T-helper 22 cell (primary cell): ENCODE measurements at places on chromosomes 12 and 14.

- DNase-seq = peak; percentile 69
Measured at GRCh38 chr14:103528587-103529382, at the start of gene TRMT61A. Gene TRMT61A (plus strand): TSS chr14:103529196. CDS start chr14:103529979, 783 bp downstream.

GRCh38 chr14:106286697-106287290, 760.4 kb downstream of the TMEM121 start:
- DNase-seq = no peak

- no peak for DNase-seq
Measured at GRCh38 chr14:51182131-51182565, 57.9 kb upstream of the TMX1 start.

DNA sequence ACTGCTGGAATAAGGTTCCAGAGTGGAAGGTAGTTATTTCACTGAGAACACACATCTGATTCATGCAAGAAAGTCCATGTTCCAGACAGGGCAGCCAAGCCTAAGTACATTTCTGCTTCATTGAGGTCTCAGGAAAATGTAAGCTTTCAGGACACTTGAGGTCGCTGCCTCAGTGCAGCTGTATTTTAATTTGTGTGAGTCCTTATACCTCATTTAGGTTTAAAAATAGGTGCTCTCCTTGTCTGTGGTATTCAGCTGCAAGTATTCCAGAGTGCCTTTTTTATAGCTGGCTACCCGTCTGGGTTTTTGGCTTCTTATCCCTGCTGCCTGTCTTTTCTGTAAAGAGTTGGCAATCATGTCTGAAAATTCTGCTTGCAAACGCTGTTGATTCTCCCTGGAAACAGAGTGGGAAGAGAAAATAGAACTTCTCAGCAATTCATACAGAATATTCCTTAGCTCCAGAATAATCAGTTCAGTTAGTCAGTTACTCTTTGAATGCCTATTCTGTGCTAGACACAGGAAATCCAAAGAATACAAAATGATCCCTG, 45.3 kb upstream of the PLBD1 start:
- no peak for DNase-seq

DNA sequence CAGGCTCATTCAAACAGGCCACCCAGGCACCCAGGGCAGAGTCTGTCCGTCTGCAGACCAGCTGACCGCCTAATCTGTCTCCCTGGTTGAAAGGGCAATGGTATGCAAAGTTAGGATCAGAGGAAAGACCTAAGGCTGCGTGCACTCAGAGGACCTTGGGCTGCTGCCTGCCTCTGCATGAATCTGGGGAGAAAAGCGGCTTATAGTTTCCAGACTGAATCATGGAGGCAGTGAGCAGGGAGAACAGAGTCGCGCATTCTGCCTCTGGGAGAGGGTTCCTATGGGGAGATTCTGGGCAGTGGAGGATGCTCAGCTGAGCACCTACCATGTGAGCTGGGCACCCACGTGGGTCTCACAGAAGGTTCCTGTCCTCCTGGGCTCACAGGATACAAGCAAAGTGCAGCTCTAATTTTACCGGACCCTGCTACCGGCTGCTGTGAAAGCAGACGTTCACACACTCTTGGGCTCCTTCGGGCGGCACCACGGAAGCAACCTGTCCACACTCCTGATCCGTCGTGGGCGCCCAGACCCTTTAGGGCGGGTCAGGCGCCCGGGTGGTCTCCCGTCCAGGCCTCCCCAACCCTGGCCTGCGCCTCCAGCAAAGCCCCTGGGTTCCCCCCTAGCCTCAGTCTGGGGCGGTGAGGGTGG, 772 bp downstream of the SCARB1 start:
- DNase-seq = no peak

DNA sequence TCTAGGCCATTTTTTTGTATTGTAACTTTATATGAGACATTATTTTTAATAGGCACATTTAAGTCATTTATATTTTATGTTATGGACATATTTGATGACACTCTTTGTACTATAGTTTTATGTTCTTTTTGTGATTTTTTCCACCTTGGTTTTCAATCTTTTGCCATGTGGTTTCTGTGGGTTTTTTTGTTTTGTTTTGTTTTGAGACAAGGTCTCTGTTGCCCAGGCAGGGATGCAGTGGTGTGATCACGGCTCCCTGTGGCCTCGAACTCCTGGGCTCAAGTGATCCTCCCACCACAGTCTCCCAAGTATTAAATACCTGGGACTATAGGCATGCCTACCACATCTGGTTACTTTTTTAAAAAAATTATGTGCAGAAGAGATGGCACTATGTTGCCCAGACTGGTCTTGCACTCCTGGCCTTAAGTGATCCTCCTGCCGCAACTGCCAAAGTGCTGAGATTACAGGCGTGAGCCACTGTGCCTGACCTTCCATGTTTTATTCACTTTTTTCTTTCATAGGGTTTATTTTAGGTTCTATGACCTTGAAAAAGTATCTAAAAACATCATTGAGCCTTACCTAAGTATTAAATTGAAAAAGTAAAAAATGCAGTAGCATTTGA, 16.3 kb downstream of the MSRB3 start:
- no peak for DNase-seq

DNA sequence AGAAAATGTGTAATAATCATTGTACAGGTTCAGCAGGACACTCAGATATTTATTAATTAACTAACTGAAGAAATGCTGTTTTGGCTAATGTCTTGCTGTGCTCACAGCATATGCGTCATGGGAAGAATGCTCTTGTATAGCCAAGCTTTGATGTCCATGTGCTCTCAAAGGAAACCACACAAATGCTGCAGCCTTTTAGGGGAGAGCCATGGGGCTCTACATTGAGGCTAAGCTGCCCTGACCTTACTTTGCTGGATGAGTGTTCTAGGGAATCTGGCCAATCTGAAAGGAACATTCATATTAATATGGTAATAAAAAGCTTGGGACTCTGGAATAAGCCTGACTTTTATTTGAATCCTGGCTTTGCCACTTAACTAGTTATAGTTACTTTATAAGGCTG, 9.5 kb upstream of the CRADD start:
- DNase-seq = no peak

DNA sequence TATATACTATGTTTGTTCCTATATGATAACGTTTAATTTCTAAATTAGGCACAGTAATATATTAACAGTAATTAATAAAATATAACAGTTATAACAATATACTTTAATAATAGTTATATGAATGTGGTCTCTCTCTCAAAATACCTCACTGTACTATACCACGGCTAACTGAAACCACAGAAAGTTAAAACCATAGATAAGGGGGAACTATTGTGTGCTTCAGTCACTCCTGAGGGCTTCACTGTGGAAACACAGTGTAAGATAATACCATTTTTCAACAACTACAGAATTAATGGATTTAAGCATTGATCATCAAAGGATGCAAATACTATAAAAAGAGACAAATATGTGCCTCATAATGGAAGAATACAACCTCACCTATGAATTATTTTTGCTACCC, 266.4 kb upstream of the RGS6 start:
- no peak for DNase-seq

DNA sequence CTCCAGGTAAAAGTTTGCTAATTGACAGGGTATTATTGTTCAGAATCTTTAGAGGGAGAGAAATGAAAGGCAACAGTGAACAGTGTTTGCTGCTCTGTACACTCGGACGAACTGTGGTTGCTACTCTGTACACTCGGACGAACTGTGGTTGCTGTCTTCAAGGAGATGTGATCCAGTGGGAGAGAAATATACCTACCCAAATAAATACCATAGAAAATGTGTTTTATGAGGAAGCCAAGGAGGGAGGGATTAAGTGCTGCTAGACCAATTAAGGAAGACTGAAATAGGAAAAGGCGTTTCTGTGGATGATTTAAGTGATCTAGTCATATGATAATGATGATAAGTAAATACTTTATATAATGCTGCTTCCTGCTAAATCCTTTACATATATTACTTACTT, 2.7 kb downstream of the STK38L start:
- DNase-seq = no peak

- DNase-seq = no peak
Measured at GRCh38 chr12:70045036-70045435, 198.2 kb upstream of the CNOT2 start.
